Subcutaneous preadipocyte (primary cell): ENCODE measurements at places on chromosomes 7 and 10. TPM values are rescaled to one million over a fixed set of nuclear protein-coding genes. Genes with fewer than 3 reads are reported as not detected.

The DKK1 gene
- 55.9 and 92.1 TPM in 2 replicates for total RNA-seq

The SORCS1 gene
- not detected in 2 replicates for total RNA-seq

The CPA5 gene
- total RNA-seq, result not detected in 2 replicates

The LRRC17 gene
- 2.6 and 9.6 TPM in 2 replicates for total RNA-seq

The GIMAP4 gene
- total RNA-seq, result under 0.01 TPM in 1 of 2 replicates, not detected in the other

The SERPINE1 gene
- total RNA-seq, result 287 and 464 TPM in 2 replicates

The FGFR2 gene
- under 0.01 TPM in 1 of 2 replicates, not detected in the other for total RNA-seq

The HABP2 gene
- total RNA-seq, result not detected in 2 replicates

The RAB19 gene
- total RNA-seq, result not detected in 2 replicates
